ENCODE measurements at places on chromosomes 16 and 17. TPM values are rescaled to one million over a fixed set of nuclear protein-coding genes. Genes with fewer than 3 reads are reported as not detected.

DNA sequence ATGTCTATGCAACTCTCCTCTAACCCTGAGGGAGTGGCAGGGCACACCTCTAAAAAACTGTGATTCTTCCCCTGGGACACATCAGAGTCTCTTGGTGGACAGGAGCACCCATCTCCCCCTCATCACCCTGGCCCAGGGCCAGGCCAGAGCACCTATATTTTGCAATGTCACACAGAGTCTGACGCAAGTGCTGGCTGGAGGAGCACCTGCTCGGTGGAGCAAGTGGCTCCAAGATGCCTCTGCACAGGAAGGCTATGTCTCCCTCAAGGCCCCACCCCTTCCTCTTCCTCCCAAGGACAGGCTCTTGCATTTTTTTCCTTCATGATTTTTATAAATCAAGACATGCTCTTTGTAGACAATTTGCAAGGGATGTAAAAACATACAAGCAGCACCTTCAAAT lies 13.3 kb downstream of the SNN start:
- DNase-seq: no peak

GRCh38 chr17:44655983-44656710 lies at the start of gene MEIOC:
Gene MEIOC (plus strand): TSS chr17:44656468. CDS start chr17:44656614, 146 bp downstream.
- DNase-seq: no peak

GRCh38 chr17:58764373-58764772 lies 8.7 kb downstream of the PPM1E start:
- DNase-seq: no peak

DNA sequence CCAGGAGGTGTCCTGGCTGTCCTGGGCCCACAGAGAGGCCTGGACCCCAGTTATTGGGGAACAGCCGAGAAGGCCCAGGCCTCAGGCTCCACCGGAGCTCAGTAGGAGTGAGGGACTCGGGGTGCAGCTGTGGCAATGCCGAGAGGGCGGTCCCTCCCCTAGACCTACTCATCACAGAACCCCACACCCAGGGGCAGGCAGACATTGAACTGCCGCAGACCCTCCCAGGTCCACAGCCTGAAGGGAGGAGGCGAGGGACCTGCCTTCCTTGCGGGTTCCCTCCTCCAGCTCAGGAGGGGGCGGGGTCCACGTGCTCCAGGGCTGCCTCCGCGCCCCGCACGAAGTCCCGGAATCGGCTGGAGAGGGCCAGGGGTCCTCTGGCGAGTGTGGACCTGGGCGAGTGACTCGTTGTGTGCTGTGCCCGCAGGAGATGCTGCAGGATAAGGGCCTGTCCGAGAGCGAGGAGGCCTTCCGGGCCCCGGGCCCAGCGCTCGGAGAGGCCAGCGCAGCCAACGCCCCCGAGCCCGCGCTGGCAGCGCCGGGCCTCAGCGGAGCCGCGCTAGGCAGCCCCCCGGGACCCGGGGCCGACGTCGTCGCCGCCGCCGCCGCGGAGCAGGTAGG lies 3.9 kb downstream of the TBX4 start:
- no peak for DNase-seq

DNA sequence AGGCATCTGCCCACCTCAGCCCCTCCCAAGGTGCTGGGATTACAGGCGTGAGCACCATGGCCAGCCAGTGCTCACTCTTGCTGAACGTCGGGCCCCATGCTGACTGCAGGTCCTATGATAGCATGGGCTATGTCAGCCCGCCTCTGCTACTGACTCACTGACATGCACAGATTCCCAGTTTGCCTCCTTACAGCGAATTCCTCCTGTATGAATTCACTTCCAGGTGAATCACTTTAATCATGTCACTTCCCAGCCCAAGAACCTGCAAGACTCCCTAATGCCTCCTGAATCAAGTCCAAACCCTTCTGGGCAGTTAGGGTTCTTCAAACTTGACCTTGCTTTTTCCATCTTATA lies 16.1 kb upstream of the UBTF start:
- DNase-seq: no peak

GRCh38 chr17:7218166-7218565 lies 1.5 kb downstream of the DLG4 start:
- DNase-seq: no peak

GRCh38 chr17:40157973-40158372 lies 17.6 kb downstream of the CASC3 start:
- no peak for DNase-seq

- DNase-seq: no peak
Measured at GRCh38 chr16:69100071-69100691, 5.3 kb upstream of the HAS3 start.

DNA sequence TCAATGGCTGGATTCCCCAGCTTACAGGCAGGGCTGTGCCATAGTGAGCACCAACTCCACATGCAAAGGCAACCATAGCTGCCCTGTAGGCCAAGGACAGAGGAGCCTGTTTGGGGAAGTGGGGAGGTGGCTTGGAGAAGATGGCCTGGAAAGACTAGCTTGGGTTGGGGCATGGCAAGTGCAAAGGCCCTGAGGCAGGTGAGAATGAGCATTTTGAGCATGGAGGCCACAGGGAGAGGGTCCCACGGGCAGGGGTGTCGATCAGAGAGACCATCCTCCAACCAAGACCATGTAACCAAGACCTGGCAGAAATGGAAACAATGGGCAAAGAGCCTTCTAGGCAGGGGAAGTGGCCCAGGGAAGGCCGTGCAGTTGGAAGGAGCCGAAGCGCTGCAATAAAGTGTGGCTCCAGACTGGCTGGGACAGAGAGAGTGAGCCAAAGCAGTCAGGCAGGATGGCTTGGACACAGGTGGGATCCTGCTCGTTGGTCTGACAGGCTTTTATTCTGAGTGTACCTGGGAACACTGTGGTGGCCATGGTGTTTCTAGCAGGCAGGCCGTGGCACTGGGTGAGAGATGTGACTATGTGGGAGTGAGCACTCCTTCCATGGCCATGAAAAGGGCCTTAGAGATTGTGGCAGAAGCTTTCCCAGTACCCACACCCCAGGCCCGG lies 24.8 kb upstream of the MPRIP start:
- DNase-seq: no peak

- DNase-seq: no peak
Measured at GRCh38 chr17:76581515-76581914, 4.1 kb downstream of the ST6GALNAC2 start.

DNA sequence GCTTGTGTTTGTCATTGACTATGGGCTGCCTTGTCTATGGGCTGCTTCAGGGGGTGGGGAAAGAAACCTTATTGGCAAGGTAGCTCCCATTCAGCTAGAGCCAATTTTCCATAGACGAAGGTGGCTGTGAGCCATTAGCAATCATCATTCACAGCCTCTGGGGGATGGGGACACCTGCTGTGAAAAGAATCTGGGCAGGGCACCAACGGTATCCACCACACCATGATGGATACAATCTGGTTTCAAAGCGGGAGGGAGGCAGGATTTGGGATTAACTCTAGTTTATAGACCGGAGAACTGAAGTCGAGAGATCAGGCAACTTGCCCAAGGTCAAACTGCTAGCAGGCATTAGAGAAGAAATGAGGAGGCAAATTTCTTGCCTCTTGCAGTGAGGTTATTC lies 182.3 kb downstream of the SHISA9 start:
- DNase-seq: no peak

DNA sequence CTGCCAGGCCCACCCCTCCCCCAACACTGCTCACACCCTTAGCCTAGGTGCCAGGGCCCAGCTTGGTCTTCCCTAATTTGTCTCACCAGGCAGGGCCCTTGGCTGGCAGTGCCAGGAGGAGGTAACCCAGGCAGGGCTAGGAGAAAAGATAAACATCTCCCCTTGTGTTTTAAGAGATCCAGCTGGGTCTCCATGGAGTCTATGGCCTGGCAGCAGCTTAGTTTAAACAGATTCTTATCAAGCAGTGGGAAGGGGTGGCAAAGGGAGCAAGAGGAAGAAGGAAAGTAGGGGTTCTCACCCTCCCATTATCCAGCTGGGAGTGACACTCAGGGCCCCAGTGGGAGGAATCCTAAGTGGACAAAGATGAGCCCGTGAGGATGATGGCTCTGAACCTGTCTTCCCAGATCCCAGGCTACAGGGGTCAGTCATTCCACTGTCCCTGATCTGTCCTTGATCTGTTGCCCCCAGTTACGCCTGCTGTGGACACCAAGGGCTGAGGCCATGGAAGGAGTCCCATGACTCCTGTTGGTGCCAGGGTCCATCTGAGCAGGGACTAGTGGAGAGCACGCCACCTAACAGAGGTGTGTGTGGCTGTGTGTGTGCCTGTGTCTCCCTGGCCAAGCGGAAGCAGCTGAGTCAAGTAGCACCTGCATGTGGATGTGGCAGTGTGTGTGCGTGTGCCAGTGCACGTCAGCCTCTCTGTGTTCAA lies 47.4 kb upstream of the MEIOC start:
- no peak for DNase-seq

GRCh38 chr17:39225308-39225958 lies at the start of gene STAC2:
Gene STAC2 (minus strand): TSS chr17:39225945. CDS start chr17:39225502, 443 bp downstream.
- DNase-seq: no peak

The SLFN12 gene
- 4.0 TPM for total RNA-seq

The CES5A gene
- not detected for total RNA-seq

The ZNF232 gene
- 4.0 TPM for total RNA-seq

The NLGN2 gene
- total RNA-seq: 3.6 TPM

The CLEC10A gene
- total RNA-seq: 9.1 TPM

The RAB37 gene
- total RNA-seq: 1.5 TPM

The FSCN2 gene
- total RNA-seq: not detected

The MYH3 gene
- 0.94 TPM for total RNA-seq

The MT1F gene
- total RNA-seq: 0.98 TPM

The SLC16A5 gene
- 17.4 TPM for total RNA-seq

Data from heart right ventricle (tissue), 16 donors.